ENCODE measurements at places on chromosomes 13 and 19.

- ATAC-seq: peak; percentile 54
Observed at GRCh38 chr13:105202354-105202753, 1333.1 kb downstream of the EFNB2 start.

DNA sequence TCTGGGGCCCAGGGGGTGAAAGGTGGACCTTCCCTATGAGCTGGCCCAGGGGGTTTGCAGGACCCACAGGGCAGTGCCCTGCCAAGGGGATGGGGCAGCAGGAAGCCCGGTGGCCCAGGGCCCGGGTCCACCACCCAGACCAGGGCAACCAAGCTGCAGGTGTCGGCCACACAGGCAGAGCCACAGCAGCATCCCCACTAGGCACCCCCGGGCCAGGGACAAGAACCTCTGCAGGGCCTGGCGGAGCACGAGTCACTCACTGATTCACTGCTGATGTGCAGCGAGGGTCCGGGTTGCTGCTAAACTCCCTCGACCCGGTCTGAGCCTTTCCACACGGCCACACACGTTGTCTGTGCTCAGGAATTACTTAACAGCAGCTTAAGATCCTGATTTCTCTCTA is 8.8 kb downstream of the FZR1 start:
- ATAC-seq: no peak

GRCh38 chr19:42253245-42254088 is 1.5 kb downstream of the ERF start:
- ATAC-seq: peak; percentile 7

DNA sequence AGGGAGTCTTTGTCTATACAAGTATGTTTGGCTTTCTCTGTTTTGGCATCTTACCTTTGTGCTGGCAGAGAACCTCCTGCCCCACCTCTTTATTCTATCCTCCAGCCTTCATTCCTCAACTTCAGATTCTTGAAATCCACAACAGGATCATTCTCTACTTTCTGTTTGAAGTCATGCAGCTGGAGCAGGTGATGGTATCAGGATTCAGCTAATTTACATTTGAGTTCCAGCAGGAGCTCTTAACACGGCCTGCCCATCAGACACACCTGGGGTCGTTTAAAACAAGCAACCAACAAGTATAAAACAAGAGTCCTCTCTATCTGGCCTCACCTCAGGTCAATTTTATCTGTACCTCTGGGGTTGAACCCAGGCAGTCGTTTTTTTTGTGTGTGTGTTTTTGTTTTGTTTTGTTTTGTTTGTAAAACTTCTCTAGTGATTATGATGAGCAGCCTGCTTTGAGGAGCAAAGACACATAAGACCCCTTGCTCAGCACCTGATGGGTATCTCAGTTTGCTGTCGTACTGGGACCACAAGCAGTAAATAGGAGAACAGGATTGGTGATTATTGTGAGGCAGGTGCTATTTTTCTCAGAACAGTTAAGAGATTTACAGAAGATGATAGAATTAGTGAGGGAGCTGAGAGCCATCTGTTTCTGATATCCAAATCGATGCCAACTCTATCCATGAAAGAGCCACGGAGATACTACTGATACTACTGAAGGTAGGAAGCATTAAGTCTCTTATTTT is 78.4 kb downstream of the GPC6 start:
- ATAC-seq: peak; percentile 44

DNA sequence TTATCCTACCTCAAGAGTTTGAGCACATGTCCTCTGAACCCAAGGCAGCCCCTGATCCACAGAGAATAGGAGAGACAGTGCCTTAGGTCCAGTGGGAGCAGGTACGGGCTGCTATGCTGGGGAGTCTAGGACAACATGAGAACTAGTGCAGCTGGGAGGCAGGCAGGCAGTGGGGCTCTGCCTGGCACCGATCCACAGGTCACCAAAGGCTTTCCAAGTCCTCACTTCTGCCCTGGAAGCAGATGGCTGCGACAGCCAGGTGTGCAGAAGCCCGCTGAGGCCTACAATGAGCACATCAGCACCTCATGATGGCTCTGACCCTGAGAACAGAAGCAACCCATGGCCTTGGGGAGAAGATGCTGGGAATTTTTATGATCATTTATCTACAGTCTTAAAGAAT is 29.8 kb upstream of the EPHX3 start:
- ATAC-seq: no peak

DNA sequence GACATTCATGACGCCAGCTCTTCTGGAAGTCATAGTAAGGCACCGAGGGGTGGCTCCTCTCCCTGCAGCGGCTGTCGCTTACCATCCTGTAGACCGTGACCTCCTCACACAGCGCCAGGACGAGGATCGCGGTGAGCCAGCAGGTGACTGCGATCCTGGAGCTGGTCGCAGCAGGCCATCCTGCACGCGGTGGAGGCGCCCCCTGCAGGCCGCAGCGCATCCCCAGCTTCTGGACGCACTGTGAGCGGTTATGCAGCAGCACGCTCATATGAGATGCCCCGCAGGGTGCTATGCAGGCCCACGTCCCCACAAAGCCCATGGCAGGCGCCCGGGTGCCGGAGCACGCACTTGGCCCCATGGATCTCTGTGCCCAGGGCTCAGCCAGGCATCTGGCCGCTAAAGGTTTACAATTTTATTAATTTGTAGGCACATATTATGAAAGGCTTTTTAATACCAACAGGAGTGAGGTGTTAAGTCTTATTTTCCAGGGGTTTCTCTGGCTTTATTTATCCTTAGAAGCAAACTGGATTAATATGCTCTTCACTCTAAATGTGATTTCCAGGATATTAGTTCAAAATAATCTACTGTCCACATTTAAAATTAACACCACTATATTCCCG is 35.6 kb upstream of the PSPC1 start:
- peak; percentile 72 for ATAC-seq

DNA sequence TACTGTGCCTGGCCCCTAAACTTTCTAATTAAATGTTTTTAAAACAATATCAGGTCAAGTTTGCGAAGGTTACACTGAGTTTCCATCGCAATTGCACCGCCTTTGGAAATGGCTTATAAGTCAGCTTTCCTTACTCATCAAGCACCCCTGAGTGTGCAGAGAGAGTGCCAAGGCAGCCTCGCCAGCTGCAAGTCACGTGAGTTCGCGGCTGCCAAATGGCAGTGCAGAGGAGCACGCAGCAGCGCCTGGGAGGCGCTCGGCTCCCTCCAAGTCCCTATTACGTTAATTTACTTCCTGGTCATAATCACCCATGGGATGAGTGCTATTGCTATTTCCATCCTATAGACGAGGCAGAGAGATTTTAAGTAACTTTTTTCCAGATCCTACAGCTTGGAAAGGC is 319.6 kb downstream of the TEX29 start:
- ATAC-seq: no peak

- no peak for ATAC-seq
Observed at GRCh38 chr13:81109026-81109425, 768.1 kb upstream of the SPRY2 start.

DNA sequence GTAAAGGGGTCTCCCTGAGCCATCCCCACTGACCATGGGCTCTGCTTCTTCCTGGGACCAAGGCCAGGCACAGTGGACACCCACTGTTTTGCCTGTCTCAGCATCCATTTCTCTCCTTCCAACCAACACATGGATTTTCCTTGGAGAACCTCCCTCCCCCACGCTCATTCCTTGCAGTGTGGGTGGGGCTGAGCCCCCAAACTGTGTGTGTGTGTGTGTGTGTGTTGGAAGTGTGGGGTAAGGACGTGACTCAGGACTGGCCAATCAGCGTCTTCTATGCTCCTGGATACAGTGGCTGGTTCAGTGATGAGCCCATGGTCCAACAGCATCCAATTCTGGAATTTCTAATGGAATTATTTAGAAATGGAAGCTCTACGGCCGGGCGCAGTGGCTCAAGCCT is 18.7 kb downstream of the CEBPA start:
- no peak for ATAC-seq

DNA sequence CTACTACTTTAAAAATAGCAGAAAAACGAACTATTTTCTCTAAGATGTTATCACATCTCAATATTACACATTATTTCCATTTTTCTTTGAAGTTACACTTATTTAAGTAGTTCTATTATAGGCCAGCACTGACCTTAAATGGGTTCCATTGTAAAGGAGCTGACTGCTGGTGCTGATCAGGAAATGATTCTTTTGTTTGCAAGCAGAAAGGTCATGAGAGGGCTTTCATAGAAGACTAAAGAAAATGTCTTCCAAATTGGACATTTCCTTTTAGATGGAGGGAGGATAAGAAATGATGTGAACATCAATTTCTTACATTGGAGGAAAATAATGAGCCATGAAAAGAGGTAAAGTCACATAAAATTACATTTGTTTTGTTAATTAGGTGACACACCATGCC is 96.2 kb downstream of the SUCLA2 start:
- ATAC-seq: no peak

DNA sequence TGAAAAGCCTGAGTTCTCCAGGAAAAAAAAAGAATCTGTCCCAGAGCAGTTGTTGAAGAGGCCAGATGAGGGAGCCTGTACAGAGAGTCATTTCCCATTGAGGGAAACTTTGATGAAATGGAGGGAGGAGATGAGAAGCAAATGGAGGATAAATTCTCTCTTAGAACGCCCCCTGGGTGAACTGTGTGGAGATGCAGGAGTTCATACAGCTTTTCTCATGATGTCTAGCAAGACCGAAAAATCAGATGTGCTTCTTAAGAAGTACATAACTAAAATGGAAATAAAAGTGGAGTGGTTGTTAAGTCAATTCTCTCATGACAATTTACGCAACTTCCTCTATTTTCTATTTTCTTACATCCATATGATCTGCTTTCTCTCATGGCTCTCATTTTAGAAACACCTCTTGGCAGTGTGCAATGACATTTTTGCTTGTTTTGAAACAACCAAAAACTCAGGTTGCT is 1263.1 kb downstream of the PCDH9 start:
- peak; percentile 78 for ATAC-seq

DNA sequence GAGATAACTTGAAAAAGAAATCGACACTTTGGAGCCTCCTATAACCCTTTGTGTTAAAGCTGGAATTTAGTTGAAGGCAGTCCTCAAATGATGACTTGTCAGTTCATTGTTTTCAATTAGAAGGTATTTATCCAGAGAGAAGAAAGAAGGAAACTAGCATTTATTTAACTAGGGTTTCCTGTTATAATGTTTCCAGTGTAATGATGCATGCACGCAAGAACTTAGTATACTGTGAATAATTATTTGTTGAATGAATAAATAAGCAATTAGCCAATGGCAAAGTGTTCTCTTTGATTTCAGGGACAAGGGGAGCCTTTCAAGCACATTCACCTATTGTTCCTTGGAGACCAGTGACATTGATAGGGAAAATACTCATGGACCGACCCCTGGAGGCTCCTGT is 307.4 kb downstream of the KLF5 start:
- no peak for ATAC-seq

GRCh38 chr13:29674532-29674931 is 79.0 kb upstream of the SLC7A1 start:
- peak; percentile 62 for ATAC-seq

- no peak for ATAC-seq
Observed at GRCh38 chr13:40433001-40433400, 233.4 kb downstream of the FOXO1 start.

GRCh38 chr13:41246969-41247680 is 16.3 kb downstream of the MTRF1 start:
- no peak for ATAC-seq

DNA sequence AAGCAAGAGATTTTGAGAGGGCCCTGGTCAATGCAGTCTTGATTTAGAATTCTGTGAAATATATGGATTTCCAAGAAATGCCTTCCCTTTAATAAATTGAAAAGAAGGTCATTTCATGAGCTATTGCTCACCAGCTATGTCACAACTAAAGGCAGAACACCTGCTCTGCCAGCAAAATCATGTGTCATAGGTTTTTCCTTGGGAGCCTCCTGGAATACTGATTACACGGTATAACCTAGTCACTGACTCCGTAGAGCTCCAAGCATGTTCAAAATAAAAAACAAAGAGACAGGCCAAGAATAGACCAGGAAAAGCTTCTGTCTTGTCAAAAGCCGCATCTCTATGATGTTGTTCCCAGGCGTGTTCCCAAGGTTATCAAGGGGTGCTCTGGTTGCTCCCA is 45.5 kb downstream of the HSPH1 start:
- no peak for ATAC-seq

GRCh38 chr19:22422211-22422610 is at the start of gene ZNF98:
ZNF98 (minus strand) TSS chr19:22422346; CDS start chr19:22422224, 122 bp downstream.
- no peak for ATAC-seq

DNA sequence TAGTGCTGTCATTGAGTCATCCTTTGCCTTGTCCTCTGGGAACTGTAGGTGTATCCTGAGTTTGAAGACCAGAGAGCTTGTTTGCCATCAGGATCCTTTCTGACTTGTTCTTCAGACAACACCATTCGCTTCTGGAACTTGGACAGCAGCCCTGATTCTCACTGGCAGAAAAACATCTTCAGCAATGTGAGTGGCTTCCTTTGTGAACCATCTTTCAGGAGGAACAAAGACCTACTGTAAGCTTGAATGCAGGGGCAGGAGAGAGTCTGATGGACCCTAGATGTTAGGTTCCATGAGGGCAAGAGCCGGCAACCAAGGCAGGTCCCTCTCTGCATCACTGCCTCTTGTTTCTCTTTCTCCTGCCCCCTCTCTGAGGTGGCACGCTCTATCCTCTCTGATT is 26.7 kb downstream of the WDR62 start:
- ATAC-seq: no peak

DNA sequence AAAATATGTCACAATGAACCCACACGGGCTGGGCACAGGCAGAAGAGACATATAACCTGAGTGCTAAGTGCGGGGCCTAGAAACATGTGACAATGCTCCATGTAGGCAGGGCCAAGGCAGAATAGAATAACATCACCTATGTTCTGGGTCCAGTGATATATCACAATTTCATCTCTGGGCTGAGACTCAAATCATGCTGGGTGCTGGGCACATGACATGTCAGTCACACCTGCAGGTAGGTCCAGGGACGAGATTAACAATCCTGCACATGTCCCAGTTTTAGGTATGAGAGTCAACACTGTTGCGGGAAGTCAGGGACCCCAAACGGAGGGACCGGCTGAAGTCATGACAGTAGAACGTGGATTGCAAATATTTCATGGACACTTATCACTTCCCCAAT is 50.3 kb downstream of the ZNF99 start:
- no peak for ATAC-seq

- no peak for ATAC-seq
Observed at GRCh38 chr19:49860336-49861102, 6.9 kb downstream of the PNKP start.

GRCh38 chr19:42040031-42040430 is 30.0 kb downstream of the GRIK5 start:
- ATAC-seq: no peak

DNA sequence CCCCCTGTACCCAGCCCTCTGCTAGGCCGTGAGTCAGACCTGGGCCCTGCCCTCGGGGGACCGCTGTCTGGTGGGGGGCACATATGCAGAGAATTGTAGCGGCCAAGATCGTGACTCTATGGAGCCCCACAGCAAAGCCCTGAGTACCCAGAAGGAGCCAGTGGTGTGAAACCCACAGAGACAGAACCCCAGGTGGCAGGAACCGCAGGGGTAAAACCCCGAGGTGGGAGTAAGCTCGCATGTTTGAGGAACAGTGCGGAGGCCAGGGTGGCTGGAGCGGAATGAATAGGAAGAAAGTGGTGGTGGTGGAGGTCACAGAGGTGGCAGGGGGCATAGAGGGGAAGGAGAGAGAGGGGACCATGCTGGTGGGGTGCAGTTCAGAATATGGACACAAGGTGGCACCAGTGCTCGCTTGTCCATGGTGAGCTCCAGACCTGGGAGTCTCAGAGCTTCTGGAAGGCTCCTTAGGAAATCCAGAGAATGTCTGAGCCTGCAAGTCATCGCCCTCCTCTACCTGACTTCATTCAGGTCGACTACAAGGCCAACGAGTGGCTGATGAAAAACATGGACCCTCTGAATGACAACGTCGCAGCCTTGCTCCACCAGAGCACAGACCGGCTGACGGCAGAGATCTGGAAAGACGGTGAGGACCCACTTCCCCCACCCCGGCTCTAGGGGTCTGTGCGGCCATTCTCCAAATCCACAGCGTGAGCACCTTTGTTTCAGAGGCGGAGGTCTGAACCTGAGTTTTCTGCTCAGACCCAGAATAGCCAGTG is 48.9 kb downstream of the MYH14 start:
- ATAC-seq: peak; percentile 57

All from SK-N-SH treated with all-trans-retinoic acid at 6 μM for 48 hours (cell line).